Bronchial epithelial cell (primary cell): ENCODE measurements at places on chromosomes 3 and 15. TPM values are rescaled to one million over a fixed set of nuclear protein-coding genes. Genes with fewer than 3 reads are reported as not detected.

GP9 gene
- total RNA-seq, result not detected in 2 replicates

TGM5 gene
- under 0.01 and 1.8 TPM in 2 replicates for total RNA-seq

FANCD2OS gene
- not detected in 2 replicates for total RNA-seq

CYP1A2 gene
- total RNA-seq, result not detected in 2 replicates

RAB6B gene
- under 0.01 and 0.13 TPM in 2 replicates for total RNA-seq

ZMYND10 gene
- 0.13 and 0.53 TPM in 2 replicates for total RNA-seq

DNA sequence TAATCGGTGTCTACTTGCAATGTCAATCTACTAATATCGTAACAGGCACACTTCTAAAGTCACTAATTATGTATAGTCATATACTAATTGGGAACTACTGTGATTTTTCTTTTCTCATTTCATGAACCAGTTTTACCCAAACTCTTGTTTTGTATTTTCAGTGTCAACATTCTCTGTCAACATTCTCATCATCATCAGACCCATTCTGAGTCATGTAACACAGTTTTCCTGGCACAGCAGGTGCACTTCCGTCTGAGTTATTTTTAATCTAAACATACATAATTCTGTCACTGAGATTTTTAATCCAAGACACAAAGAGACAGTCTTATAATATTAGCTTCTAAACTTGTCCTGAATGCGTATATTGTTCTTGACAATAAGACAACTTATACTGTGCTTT, 205.1 kb upstream of the EIF1B start:
- no peak for DNase-seq

DNA sequence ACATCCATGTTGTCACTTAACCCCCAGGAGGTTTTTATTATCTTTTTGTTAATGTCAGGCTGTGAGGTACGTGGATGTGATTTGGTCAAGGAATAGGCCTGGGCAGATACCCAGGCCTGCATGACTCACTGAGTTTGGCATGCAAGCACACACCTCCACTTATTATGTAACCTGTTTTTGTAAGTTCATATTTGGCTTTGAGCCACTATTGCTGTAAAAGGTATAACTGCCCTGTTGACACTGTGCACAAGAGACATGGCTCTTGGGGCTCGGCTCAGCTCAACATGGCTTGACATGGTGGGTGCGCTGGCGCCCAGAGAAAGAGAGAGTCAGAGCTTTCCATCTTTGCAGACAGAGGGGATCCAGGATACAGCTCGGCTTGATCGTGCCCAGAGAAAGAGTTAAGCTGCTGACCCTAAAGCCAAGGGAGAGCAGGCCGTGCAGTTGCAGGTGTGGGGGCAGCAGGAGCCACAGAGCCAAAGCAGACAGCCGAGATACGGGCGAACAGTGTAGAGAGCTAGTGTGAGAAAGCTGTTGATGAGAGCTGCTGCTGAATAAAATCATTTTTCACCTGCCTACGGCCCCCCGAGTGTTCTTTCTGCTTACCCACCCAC, 67.9 kb upstream of the UNC13C start:
- peak; percentile 89 for DNase-seq

GRCh38 chr3:125280668-125281361, 68.3 kb upstream of the SLC12A8 start:
- DNase-seq, result peak; percentile 5

- DNase-seq, result no peak
Measured at GRCh38 chr3:29521293-29521692, 240.4 kb downstream of the RBMS3 start.

GRCh38 chr15:41774882-41775417, 666 bp downstream of the MAPKBP1 start:
- peak; percentile 25 for DNase-seq

- no peak for DNase-seq
Measured at GRCh38 chr15:56920367-56920627, 1.9 kb downstream of the TCF12 start.

DNA sequence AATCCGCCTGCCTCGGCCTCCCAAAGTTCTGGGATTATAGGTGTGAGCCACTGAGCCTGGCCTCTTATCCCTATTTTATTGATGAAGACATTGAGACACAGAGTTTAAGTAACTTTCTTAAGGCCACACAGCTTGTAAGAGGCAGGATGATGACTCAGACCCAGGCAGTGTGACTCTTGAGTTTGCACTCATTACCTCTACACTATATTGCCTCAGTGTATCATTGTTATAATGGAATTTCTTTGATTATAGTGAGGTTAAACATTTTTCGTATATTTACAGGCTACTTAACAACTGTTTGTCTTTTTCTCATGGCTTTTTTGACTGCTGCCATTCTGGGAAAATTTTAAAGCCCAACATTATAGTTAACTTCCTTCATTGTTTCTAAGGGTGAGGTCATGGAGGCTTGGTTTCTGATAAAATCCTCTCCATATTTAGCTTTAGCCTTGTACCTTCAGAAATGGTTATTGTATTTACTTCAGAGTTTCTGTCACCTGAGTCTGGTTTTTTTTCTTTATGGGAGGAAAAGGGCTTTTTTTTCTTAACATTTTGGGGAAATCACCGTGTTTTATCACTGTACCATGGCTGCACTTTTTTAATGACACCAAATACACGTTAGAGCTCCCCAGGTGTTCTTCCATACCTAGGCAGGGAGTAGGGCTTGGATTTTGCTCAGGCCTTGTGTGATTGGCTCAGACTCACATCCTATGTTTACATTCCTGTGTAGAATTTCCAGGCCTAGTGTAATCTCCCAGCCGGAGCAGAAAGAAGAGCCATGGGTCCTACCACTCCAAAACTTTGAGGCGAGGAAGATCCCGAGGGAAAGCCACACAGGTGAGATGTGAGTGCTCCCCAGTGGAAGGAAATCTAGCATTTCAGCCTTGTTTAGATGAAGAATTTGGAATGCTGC, 6.3 kb downstream of the ZNF774 start:
- peak; percentile 71 for DNase-seq

GRCh38 chr3:25133588-25133987, 294.5 kb upstream of the RARB start:
- no peak for DNase-seq

DNA sequence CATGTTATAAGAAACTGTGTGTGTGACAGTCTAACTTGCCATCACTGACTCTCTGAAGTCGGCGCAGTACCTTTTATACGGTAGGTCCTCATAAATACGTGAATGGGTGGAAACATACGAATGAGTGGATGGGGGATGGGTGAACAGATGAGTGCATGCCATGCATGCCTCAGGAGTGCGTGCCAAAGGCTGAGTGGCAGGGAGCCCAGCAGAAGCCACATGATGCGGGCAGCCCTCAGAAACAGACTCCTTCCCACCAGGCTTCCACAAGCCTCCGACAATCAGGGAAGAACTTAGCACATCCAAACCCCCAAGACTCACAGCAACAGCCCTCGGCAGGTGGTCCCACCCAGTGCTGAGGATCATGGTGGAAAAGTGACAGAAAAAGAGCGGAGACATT, 16.7 kb downstream of the HCN4 start:
- DNase-seq, result no peak

DNA sequence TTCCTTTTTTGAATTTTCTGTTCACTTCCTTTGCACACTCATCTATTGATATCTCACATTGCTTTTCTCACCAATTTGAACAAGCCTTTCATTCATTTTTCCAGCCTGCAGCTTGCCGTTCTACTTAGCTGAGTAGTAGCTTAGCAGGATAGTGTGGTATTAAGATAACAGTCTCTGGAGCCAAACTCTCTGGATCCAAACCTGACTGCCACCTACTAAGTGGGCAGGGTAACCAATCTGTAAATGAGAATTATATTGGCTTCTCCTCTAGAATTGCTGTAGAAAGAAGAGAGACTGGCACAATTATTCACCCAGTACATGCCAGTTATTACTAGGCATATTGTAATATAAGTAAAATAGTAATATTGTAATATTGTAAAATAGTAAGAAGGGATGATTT, 40.5 kb downstream of the AQP9 start:
- DNase-seq, result no peak

DNA sequence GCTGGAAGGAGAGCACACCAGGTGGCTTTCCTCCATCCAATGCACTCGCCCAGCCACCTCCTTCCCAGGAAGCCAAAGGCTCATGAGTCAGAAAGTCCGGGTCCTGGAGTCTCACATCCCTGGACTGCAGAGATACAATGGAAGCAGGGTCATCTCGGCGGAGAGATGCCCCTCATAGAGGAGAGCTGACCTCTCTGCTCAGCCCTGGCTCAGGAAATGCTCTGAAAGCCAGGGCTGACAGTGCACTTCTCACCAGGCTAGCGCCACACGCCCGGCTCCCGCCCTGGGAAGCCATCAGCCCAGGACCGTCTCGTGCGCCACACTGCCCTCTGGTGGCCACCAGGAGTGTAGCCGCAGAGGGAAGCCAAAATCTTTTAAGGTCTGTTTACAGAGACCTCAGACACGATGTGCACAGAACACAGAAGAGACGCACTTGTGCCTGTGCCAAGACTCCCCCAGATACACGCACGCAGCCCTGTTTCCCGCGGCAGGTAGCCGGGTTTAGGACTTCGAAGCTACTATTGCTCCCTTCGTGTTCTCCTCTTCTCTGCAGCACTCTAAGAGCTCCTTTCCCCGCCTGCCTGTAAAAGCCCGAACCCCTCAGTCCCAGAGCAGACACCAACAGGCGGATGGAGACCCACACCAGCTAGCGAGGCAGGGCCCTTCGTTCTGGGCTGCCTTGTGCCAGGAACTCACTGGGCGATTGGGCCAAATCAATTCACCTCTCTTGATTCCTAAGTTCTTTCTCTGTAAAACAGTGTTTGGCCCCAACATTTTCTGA, 9.7 kb downstream of the NTRK3 start:
- peak; percentile 33 for DNase-seq

DNA sequence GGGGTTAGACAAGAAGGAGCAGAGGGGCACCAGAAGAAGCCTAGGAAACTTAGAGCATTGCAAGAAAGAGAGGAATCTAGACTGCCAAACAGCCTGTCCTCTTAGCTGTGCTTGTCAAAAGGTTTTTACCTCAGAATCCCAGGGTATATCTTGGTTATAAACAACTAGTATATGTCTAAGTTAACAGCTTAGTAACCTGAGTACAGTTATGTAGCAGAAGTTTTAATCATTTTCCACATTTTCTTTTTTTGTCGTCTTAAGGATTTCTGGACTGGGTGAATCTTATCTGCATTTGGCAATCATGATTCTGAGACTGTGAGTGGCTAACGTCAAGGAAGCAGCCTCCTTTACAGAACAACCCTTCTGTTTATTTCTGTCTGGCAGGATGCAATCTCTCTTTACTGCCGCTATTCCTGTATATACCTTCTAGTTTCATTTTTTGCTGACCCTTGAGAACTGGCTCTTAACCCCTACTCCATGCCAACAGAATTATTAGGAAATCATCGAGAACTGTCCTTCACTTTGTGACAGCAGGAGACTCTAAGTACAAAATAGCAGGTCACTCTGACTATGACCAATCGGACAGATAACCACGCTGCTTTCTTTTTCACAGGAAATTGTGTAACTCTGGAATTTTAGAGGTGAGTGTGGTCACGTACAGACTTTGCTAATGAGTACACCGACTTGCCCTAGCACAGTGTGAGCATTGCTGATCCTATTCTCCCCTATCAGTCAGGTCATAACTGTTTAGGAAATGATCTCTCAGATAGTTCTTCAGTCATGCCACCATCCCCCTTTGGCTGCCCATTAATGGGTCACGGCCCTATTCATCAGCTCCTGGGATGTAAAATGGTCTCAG, 3.3 kb upstream of the CP start:
- peak; percentile 96 for DNase-seq

DNA sequence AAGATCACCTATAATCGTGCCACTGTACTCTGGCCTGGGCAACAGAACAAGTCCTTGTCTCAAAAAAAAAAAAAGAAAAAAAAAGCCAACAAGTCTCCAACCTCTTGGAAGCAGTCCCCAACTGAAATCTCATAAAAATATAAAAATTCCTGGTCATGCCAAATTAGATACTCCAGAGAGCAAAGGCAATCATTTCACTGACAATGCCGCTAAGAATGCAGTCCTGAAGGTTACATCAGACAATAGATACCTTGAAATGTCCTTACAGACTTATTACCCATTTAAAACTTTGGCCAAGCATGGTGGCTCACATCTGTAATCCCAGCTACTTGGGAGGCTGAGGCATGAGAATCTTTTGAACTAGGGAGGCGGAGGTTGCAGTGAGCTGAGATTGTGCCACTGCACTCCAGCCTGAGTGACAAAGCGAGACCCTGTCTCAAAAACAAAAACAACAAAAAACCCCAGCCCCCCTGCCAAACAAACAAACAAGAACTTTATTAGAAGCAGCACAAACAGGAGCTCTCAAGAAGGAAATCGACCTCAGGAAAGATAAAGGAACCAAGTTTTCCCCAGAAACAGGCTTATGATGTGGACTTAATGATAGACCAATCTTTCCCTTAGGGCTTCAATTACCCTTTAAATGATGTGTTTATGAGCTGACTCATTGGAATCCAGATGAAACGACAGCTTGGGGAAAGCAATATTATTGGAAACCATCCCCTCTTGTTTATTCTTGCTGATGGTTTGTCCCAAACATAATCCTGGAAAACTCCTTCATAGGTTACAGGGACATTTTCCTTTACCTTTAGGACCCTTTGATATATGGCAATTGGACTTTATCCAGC, 53.1 kb upstream of the XCR1 start:
- DNase-seq, result peak; percentile 61

DNA sequence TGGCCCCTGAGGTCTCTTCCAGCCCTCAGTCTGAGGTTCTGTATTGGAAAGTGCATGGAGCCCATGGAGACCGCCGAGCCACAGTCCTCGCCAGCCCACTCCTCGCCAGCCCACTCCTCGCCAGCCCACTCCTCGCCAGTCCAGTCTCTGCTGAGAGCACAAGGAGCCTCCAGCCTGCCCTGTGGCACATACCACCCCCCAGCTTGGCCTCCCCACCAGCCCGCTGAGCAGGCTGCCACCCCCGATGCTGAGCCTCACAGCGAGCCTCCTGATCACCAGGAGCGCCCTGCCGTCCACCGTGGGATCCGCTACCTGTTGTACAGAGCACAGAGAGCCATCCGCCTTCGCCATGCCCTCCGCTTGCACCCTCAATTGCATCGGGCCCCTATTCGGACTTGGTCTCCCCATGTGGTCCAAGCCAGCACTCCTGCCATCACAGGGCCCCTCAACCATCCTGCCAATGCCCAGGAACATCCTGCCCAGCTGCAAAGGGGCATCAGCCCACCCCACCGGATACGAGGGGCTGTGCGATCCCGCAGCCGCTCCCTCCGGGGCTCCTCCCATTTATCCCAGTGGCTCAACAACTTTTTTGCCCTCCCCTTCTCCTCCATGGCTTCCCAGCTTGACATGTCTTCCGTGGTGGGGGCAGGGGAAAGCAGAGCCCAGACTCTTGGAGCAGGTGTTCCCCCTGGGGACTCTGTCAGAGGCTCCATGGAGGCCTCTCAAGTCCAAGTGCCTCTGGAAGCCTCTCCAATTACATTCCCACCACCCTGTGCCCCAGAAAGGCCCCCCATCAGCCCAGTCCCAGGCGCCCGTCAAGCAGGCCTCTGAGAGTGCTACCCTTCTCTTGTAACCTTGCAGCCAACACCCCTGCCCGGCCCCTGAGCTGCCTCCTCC, 40.9 kb downstream of the PML start:
- DNase-seq, result no peak
